Naive thymus-derived CD4-positive, alpha-beta T cell (primary cell): ENCODE measurements at places on chromosomes 16 and 17.

GRCh38 chr16:3873482-3874173 is 6.9 kb downstream of the CREBBP start:
- no peak for DNase-seq

- no peak for DNase-seq
Observed at GRCh38 chr16:55570159-55570558, 3.7 kb downstream of the CAPNS2 start.

DNA sequence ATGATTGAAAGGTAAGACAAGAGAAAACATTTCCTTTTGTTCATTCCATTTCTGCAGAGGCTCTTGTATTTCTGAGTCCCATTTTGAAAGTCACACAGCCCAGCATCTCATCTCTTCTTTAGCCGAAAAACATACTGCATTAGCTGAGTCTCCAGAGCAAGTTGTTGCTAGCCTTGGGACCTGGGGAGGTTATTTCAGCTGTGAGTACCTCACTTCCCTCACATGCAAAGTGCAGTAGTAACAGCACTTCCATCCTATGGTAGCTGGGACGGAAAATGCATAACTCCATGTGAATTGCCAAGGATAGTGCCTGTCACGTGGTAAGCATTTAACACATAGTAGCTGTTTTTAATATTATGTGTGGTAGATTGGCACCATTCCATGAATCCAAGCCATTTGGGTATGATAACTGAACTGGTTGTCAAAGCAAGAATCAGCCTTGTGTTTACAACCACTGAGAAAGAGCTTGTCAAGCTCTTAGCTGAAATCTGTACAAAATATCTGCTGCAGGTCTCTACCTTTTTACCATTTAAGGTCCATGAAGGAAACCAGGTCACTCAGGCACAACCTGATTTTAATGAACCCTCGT is 345.7 kb downstream of the CDH13 start:
- no peak for DNase-seq

- no peak for DNase-seq
Observed at GRCh38 chr17:27413792-27414191, 42.5 kb upstream of the KSR1 start.

DNA sequence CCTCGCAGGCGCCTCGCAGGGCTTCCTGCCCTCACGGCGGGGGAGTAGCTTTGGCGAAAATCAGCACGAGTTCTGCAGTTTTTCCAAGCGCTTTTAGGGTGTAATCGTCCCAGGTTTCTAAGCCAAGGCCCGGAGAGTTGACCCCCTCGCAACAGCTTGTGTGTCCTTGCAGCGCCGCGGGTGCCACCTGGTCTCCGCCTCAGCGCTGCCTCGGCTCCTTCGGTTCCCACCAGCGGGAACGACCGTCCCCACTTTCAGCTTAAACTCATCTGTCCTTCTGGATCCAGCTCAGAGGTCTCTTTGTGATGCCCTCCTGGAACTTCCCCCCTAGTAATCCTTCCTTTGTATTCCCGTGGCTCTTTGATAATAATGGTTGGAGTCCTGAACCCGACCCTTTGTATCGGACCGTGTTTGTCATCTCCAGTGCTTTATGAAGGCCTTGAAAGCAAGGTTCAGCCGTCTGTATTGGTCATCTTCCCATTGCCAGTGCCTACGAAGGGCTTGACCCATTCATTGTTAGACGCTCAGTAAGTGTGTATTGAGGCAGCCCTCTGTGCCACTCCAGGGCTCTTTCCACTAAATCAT is 858 bp upstream of the SMARCE1 start:
- DNase-seq: no peak

DNA sequence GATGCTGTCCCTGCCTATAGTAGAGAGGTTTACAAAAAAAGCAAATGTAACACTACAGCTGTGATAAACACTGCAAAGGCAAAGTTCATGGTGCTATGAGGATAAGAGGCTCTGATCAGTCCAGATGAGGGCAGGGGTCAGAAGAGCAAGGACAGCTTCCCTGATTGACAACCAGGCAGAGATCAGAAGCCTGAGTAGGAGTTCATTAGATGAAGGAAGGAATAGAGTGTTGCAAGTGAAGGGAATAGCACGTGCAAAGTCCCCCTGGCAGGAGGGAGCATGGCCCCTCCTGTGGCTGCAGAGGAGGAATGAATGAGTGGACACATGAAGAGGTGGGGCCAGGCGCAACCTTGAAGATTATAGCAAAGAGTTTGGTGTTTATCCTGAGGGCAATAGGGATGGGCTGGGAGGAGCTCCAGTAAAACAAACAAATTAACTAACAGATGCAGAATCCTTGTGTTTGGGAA is 208.4 kb upstream of the IRX5 start:
- no peak for DNase-seq

DNA sequence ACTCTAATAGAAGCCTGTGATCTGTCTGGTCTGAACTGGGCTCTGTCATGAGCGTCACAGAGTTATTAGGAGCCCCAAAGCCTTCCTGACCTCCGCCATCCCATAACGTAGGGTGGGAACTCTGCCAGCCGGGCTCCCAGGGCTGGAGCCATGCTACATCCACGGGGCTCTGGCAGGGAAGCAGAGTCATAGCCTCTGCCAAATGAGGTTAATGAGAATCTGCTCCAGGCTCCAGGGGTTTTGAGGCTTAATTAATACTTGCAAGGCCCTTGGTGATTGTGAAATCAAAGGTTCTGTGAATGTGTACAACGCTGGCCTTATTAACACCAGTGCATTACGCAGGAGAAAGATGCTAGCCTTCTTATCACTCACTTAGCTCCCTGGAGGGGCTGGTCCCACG is 42.4 kb upstream of the ZFP90 start:
- DNase-seq: no peak

- no peak for DNase-seq
Observed at GRCh38 chr17:48352630-48353029, 77.4 kb downstream of the SKAP1 start.
